Tibial nerve (tissue), 4 donors: ENCODE measurements at places on chromosomes 6 and 20. TPM values are rescaled to one million over a fixed set of nuclear protein-coding genes. Genes with fewer than 3 reads are reported as not detected.

Gene HRH3
- total RNA-seq: not detected

Gene HLA-DMB
- total RNA-seq: 15.7 TPM

Gene RSPO4
- total RNA-seq: 0.30 TPM

Gene BRPF3
- total RNA-seq: 32.7 TPM

Gene NCOA7
- 53.1 TPM for total RNA-seq

Gene SLC22A23
- 9.6 TPM for total RNA-seq

Gene RAET1E
- 0.30 TPM for total RNA-seq

Gene PGC
- total RNA-seq: not detected

DNA sequence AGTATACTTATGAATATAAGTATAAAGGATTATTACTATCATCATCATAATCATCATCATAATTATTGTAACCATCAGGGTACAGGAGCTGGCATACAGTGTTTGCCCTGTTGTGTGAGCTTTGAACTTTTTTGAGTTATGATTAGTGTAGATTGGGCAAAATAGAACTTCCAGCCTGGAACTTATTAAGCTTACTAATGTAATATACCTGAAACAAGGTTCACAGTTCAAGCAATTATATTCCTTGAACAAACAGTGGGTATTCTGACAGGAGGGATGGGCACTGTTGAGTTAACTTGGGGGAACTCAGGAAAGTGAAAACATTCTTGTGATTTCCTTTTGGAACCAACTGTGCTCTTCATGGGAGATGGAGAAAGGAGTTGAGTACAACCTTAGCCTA lies 680.0 kb downstream of the DOK5 start:
- no peak for DNase-seq

- no peak for DNase-seq
Measured at GRCh38 chr6:82875573-82876185, 190.0 kb downstream of the UBE3D start.

GRCh38 chr6:52013035-52013434 lies 74.4 kb downstream of the PKHD1 start:
- DNase-seq: peak; percentile 50

GRCh38 chr20:32661820-32662528 lies 11.8 kb downstream of the C20orf203 start:
- DNase-seq: no peak

- no peak for DNase-seq
Measured at GRCh38 chr6:30397697-30398096, 52.7 kb downstream of the RPP21 start.

GRCh38 chr6:168920289-168920688 lies 333.4 kb downstream of the THBS2 start:
- no peak for DNase-seq

- no peak for DNase-seq
Measured at GRCh38 chr6:127587875-127588274, 10.9 kb downstream of the C6orf58 start.

- no peak for DNase-seq
Measured at GRCh38 chr6:151349651-151350270, 41.6 kb downstream of the ZBTB2 start.

GRCh38 chr6:137975188-137975940 lies 108.3 kb downstream of the TNFAIP3 start:
- no peak for DNase-seq

- DNase-seq: no peak
Measured at GRCh38 chr6:11236076-11236750, 3.7 kb upstream of the NEDD9 start.

DNA sequence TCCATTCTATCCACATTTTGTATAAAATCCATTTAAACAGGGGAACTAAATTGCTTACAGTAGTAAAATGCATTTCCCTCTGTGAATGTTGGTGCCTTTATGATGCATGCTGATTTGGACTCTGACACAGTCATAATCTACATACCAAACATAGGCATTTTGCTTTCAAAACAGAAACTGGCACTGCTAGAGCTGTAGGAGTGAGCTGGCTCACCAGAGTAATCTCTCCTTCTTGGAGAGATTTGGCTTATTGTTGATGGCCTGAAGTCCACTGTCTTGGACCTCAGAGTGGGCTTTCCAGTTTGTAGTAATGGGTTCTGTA lies 363.2 kb upstream of the FLRT3 start:
- no peak for DNase-seq

GRCh38 chr6:123925350-123925749 lies 121.7 kb downstream of the NKAIN2 start:
- no peak for DNase-seq

DNA sequence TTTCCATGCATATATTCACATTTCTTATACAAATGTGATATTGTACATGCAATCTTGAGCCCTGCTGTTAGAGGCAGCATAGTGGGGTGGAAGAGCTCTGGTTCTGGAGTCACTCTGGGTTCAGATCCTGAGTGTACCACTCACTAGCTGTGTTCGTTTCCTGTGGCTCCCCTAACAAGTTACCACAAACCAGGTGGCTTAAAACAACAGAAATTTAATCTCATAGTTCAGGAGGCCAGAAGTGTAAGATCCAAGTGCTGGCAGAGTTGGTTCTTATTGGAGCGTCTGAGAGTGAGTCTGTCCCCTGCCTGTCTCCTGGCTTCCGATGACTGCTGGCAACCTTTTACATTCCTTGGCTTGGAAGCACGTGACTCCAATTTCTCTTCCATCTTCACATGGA lies 115.6 kb downstream of the MAP3K7 start:
- DNase-seq: no peak

GRCh38 chr20:59042151-59042795 lies at the start of gene PRELID3B:
PRELID3B (minus strand) TSS chr20:59042786; CDS start chr20:59042730, 56 bp downstream.
- DNase-seq: no peak

DNA sequence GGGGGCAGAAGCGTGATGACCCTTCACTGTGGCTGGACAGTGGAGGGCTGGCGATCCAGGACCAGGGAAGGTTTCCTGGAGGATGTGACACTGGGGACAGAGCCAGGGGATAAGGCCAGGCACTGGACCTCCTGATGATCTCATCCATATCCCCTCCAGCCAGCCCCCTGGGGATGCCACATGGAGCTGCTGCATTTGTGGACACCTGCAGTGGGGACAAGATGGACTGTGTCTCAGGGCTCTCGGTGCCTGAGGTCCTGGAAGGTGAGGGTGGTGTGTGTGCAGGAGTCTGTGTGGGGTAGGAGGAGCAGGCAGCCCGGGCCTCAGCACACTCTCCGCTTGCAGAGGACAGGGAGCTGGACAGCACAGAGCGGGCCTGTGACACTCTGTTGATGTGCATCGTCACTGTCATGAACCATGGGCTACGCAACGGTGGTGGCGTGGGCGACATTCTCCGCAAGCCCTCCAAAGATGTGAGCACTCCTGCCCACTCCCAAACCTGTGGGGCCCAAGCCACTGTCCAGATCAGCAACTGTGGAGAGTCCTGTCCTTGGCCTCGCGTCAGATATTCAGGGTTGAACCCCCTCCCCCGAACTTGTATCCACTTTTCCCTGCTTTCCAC lies 19.9 kb downstream of the UQCC2 start:
- no peak for DNase-seq

- DNase-seq: no peak
Measured at GRCh38 chr6:165663736-165664558, 906 bp upstream of the PDE10A start.

- DNase-seq: no peak
Measured at GRCh38 chr20:59082981-59083380, 40.4 kb upstream of the PRELID3B start.

DNA sequence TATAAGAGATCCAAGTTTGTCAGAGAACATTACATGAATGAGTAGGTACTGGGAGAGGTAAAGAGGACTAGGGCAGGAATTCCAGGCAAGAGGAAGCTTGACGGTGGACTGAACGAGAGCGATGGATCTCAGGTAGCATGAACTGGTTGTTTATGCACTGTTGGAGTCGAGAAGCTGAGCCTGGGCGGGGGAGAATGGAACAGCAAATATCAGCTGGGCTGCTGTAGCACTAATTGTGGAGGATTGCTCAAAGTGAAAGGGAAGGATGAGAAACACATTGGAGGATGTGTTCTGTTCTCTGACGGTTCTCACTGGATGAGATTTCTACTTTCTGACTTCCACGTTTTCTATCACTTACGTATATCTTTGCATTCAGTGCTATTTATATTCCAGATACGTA lies 164.2 kb downstream of the PHF3 start:
- DNase-seq: no peak

DNA sequence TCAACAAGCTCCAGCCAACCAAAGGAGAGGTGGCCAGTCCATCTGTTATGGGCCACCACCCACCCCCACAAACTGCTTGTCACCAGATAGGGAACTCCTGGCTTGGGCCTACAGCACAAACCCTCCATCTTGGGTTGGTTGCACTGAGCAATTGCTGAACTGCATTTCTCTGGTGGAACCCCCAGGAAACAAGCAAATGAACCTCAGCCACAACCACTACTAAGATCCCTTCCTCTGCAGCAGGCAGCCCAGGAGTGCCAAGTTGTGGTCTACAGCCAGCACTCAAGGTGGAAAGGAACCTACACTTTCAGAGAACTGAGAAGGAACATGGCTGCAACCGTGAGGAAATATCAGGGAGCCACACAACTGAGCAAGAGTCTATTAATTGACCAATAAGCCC lies 171.6 kb downstream of the TMEM200A start:
- DNase-seq: no peak

DNA sequence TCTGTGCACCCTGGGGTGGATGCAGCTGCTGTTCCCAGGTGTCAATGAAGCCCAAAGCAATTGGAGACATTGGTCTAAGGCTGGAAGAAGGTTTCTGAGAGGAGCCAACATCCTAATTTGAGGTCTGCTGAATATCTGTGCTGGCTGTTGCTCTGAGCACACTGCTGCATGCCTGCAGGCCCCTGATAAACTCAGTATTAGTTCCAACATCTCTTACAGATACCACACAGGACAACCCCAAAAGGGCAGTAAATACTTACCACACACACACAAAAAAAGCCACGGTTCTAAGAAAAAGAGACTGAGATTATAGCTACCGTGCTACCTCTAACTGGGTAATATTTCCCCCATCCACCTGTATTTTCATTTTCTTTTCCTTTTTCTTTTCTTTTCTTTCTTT lies 164.3 kb upstream of the SOX4 start:
- DNase-seq: no peak

DNA sequence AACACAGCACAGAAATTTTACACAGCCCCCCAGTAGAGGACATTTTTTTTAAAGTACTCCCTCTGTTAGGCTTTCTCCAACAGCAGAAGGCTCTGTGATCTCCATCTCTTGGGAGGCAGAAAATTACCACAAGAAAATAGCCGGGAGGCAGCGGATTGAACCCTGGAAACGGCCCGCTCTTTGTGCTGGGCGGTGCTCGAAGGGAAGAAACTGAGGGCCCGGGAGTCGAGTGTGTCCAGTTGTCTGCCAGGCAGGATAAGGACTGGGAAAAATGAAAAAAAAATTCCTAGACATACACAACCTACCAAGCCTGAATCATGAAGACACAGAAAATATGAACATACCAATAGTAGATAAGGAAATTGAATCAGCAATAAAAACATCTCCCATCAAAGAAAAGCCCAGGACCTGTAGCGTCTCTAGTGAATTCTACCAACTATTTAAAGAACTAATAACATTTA lies 31.5 kb downstream of the POM121L2 start:
- DNase-seq: no peak

DNA sequence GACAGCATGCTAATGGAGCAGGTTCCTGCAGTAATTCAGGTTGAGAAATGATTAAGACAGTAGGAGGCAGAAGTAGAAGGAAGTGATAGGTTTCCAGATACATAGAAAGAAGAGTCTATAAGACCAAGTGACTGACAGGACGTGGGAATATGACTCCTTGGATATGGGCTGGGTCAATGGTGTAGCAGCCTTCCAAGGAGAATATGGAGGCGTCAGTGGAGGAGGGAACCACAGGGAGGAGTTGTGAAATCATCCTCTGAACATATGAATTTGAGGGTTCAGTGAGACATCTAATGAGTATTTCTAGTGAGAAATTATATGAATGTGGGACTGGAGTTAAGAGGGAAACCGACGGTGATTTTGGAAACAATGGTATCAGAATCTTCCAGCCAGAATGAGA lies 43.3 kb downstream of the NUDT3 start:
- DNase-seq: no peak
